OCI-M1 (cell line): ENCODE measurements at places on chromosomes 13 and 19.

GRCh38 chr19:7842661-7843294 is 12.8 kb downstream of the EVI5L start:
- no peak for DNase-seq

- no peak for DNase-seq
These were observed 34.5 kb downstream of the UFM1 start for GRCh38 chr13:38384171-38384570.

DNA sequence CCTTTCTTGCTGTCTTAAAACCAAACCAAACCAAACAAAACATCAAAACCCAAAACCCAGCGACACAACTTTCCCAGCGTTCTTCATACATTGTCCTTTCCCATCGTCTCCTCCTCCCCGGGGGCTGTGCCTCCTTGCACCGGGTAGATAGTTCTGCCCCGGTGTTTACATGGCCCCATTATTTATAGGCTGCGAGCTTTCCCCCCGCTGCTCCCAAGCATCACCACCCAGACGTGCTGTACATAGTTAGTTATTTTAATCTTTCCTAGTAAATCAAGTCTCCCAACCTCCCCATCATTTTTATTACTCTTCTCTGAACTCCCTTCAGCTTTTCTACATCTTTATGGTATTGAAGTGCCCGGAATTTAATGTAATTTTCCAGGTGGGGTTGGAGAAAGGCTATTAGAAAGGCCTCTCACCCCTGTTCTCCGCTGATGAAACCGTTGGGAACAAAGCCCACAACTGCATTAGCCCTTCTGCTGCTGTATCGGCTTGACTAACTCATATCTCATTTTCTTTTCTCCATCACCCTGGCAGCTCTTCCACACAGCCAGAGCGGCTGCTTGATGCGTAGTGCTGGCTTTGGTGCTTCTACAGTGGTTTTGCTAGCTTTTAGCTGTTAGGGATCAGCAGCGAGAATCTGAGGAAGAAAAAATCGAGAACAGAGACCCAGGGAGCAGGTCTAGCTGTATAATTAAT is 53.1 kb downstream of the FGF9 start:
- DNase-seq: no peak

- peak; percentile 89 for DNase-seq
These were observed 304.0 kb downstream of the SPRY2 start for GRCh38 chr13:80036845-80037504.

- no peak for DNase-seq
These were observed 444.4 kb upstream of the ZNF507 start for GRCh38 chr19:31900991-31901390.

DNA sequence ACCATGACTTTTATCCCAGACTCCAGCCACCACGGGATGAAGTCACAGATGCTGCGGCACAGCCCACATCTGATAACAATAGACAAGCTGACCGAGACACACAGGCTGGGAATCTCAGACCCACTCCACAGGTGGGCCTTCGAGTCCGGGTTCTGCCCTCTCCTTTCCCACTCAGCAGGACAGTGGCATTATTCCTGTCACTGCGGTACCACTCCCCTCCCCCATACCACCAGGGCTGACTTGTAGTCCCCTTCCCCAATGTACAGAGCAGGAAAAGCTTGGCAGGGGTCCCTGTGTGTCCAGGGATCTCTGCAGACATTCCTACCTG is 179 bp upstream of the AMER2 start:
- DNase-seq: no peak

DNA sequence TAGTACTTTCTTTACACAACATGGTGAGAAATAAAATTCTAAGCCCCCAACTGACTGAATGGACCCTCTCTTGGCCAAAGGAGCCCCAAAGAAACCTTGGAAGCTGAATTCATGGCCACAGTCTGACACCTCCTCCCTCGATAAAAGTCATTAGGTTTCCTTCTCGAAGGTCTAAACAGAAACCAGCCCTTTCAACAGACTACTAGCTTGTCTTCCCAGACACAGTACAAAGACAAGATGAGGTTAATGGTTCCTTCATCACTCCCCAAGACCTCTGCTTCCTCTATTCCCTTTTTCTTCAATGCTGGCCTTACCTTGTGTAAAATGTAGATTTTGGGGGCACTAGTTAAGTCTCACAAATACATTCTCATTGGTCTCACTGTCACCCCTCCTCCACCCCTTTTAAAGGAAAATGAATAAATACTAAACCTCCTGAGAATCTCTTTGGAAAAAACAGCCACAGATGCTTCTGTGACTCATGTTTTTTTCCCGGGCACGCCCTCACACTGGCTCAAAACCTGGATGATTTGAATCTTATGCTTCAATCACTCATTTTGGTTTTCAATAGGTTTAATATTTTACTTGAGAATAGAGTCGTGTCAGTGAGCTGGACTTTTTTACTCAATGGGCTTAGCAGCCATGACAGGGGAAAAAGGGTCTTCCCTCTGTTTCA is 65.8 kb upstream of the MED4 start:
- peak; percentile 32 for DNase-seq

DNA sequence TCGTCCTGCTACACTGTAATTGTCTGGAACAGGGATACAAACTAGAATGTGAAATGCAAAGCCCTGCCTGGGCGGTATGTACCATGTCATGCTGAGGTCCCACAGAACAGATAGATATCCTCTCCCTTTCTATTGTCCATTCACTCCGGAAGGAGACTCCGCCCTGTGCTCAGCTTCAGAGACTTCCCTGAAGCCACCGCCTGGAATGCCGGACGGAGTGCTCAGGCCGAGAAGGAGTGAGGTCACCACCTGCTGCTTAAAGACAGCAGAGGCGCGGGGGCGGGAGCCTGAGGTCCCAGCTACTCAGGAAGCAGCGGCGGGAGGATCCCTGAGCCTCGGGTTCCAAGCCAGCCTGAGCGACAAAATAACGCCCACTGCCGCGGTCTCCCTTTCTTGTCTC is 890 bp upstream of the ZNF611 start:
- DNase-seq: no peak

DNA sequence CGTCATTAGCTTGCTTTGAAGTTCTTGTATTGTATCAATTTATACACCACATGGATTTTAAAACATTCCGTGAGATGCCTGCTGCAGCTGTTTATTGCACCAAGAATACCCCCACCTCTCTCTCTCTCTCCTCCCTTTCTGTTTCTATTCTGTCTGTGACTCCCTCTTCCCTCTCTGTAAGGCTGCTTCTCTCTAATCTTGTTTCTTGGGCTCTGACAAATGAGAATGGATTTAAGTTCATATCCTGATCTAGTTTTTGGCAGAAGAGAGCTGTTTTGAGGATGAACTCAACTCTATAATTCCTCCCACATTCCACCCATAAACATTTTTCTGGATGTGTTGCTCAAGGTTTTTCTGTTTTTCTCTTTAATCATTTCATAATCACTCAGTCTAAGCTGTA is 144.3 kb upstream of the FRY start:
- no peak for DNase-seq

DNA sequence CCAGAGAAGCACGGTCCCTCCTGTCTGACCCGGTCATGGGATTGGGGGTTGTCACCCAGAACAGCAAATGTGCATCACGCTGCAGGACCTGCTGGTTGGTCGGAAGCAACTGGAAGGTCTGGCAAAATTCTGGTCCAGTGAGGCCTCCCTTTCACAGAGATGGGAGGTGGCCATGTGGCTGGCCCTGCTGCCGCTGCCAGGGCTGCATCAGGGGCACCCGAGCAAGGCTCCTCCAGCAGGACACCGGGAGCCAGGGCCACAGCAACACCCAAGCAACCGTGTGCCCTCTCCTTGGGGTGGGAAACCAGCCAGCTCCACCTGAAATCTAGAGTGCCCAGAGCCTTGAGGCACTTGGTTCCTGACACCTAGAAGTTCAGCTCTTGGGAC is 11.5 kb upstream of the GAS6 start:
- no peak for DNase-seq

DNA sequence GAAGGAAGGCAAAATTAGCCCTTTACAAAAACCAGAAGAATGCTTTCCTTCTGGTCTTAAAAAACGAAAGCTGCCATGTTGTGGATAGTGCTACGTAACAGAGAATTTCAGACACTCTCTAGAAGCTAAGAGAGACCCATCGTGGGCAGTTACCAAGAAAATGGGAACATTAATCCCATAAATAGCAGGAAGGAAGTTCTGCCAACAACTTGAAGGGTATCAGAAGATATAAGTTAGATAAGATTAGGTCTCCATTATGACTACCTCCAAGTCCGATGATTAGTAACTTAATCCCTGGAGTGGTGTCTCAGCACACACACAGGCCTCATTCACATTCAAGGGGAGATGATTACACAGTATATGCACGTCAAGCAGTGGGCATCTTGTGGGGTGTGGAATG is 115.7 kb upstream of the TRPC4 start:
- no peak for DNase-seq
